ENCODE measurements at places on chromosomes 4 and X.
A peak's percentile ranks its signal among the peaks of the same experiment; 100 is the strongest.

DNA sequence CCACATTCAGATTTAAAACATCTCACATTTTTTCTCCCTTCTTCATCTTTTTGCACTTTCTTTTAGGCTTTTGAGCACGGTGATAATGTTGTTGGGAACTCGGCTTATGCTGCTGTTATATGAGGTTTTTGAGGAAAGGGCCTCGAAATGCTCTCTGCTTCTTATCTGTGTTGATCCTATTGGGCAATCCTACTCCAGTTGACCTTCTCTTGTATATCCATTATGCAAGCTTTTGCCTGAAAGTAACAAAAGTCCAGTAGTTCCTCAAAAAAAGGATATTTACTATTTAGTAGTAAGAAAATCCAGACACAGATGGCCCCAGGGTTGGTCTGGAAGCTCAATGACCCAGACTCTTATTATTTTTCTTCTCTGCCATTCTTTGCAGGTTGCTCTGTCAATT lies 57.7 kb upstream of the SPANXB1 start:
- DNase-seq, result no peak

DNA sequence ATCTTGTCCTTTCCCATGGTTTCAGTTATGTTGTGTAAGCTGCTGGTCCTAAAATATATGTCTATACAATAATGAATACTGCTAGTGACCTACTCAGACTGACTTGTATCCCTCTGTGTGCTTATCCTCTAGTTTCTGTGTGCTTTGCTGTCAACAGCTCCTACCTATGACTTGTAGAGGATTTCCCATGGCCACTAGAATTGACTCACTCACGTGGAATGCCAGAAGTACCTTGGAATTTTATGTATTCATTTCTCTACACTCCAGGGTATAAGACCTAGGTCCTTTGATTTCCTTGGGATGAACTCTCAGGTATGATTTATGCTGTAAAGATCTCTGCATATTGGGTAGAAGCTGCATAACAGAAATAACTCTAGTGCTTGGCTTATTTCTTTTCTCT lies 279.9 kb upstream of the SLIT2 start:
- no peak for DNase-seq

DNA sequence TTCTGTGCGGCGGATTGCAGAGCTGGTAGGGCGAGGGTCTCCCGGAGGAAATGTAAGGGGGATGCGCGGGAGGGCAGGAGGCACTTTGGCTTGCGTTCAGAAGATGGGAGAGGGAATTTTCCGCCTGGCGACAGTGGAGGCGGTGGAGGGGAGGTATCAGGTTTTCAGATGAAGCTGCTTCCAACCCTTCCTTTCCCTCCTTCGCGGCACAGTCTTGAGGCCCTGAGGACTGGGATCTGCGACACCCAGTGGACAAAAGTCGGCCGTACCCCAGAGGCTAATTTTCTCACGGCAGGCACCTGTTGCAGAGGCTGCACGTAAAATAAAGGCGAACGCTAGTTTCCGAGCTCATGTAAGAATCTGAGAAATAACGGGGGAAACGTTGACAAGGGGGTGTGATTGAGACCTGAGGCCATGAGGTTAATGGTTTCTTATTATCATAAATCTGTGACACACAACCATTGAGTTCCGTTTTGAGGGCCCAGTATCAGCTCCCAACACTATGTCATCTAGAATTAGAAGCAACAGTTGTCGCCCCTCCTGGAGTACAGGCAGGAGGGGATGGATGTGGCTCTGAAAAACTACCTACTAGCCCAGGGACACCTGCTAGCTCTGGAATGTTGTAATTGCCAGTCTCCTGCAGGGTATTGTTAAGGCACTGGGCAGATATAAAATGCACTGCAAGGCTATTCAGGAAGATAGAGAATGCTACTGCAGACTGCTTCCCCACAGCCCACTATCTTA lies 1.1 kb downstream of the ZCCHC18 start:
- DNase-seq, result peak; percentile 36

- DNase-seq, result no peak
Observed at GRCh38 chrX:112968351-112969133, 127.9 kb upstream of the AMOT start.

DNA sequence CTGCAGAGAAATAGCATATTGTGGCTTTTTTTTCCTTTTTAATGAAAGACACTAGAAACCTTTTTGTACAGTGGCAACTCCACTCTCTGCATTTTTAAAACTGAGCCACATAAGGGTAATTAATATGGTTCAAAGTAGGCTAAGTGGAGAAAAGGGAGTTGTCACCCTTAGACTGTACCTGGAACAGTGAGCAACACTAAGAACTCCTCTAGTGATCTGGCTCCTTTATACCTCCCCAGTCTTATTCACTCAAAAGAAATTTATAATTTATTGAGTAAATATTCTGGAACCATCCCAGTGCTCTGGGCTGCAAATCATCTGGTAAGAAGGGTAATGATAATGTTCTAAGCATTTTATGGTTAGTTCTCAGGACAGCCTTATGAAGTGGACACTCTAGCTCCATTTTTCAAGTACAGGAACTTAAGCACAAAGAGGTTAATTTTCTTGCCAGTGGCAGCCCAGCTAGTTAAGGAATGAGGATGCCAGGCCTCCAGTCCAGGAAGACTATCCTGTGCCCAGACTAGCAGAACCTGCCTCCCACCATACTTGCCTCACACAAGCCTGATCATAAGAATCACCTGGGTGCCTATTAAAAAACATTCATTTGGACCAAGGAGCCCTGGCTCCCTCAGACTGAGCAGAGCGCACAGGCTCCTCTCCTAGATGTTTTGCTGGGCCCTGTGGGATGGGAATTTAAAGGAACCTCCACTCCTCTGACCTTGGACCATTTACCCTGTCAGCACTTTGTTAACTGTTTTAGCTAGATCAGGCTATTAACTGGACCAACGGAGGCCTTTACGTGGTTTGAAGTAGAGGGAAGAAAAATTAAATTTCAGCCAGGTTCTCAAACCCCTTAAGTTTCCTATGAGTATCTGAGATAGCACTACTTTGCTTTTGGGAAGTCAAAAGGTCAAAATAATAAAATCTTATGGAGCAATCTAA lies 102.6 kb downstream of the PDE5A start:
- no peak for DNase-seq

- no peak for DNase-seq
Observed at GRCh38 chr4:6456450-6456849, 16.0 kb downstream of the PPP2R2C start.

All from neural crest cell (in vitro differentiated cells).